ENCODE measurements at places on chromosomes 4 and X.

DNA sequence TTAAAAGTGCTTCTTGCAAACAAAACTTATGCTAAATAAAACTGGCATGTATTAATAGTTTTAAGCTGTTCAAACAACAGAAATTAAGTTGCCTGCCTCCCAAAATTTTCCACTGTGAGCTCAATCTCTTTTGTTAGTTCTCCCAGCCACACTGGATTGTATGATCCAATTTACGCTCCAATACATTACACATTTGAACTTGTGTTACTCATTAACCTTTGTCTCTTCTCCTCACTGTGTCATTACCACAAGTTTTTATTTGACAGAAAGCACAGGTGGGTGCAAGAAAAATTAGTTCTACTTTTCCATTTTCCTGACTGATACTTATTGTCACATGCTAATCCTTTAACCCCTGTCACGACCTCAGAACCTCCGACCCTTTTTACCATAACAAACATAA, 55.5 kb downstream of the SHISA3 start:
- no peak for DNase-seq

- DNase-seq: no peak
Measured at GRCh38 chrX:129318375-129318774, 204.9 kb downstream of the SMARCA1 start.

DNA sequence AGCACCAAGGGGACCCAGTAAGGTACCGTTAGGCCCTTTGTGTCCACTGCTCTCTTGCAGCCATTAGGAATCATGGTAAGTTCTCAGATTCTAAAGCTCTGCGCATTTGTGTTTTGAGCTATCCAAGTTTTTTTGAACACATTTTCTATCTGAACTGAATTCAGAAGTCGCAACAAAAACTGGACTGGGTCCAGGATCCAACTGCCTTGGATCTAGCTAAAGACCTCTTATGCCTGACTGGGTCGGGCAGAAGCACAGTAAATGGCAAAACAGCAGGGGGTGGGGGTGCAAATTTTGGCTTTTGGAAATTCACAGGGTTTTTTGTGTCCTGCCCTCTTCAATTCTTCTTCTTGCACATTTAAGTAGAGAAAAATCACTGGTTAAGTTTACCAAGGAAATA, 30.0 kb downstream of the RCHY1 start:
- no peak for DNase-seq

- no peak for DNase-seq
Measured at GRCh38 chrX:6644411-6644810, 109.5 kb upstream of the VCX3A start.
